ENCODE measurements at places on chromosomes 2 and 18.

GRCh38 chr2:224586127-224586695 lies 1.0 kb upstream of the CUL3 start:
- DNase-seq = peak; percentile 70

DNA sequence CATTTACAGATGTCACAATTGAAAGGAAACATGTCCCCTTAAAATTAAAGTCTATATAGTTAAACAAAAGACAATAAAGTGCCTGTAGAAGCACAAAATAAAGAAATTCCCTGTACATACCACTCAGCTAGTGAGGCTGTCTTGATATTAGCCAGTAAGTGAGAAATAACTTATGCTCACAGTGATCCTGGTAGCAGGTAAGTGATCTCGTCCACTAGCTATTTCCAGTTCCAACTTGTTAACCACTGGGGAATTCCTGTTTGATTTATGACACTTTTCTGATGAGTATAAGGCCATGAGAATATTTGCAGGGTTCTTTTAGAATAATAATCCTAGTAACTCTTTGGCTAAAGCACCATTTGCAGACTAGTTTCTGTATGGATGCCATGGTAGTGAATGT lies 127.9 kb upstream of the PGAP1 start:
- DNase-seq = no peak

- peak; percentile 87 for DNase-seq
Measured at GRCh38 chr2:6866275-6866671, 566 bp upstream of the CMPK2 start.

DNA sequence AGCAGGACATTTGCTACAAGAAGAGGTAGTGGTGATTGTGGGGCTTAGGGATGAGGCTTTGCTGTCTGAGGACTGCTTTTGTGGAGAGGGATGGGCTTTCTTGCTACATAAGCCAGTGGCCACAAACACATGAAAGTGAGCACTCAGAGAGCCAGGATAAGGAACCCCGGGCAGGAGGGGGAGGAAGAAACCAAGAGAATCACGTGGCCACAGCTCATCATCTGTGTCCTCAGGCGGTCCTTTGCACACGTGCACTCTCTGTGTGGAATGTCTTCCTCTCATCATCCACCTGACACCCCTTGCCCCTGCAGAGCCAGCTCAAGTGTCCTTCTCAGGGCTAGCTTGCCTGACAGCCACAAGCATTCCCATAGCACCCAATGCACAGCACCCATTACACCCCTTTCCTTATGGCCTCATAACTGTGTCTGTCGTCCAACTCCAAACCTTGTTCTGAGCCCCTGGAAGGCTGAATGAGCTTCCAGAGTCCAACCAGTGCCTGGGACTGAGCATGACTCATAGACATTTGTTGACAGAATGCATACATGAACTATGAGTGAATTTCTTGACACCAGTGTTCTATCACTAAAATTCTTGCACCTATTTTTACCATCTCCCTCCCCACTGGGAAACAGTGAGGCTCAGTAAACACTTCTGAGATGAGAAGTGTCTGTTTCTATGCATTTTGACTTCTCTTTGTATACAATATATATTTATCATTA lies 398.3 kb downstream of the ALK start:
- no peak for DNase-seq

DNA sequence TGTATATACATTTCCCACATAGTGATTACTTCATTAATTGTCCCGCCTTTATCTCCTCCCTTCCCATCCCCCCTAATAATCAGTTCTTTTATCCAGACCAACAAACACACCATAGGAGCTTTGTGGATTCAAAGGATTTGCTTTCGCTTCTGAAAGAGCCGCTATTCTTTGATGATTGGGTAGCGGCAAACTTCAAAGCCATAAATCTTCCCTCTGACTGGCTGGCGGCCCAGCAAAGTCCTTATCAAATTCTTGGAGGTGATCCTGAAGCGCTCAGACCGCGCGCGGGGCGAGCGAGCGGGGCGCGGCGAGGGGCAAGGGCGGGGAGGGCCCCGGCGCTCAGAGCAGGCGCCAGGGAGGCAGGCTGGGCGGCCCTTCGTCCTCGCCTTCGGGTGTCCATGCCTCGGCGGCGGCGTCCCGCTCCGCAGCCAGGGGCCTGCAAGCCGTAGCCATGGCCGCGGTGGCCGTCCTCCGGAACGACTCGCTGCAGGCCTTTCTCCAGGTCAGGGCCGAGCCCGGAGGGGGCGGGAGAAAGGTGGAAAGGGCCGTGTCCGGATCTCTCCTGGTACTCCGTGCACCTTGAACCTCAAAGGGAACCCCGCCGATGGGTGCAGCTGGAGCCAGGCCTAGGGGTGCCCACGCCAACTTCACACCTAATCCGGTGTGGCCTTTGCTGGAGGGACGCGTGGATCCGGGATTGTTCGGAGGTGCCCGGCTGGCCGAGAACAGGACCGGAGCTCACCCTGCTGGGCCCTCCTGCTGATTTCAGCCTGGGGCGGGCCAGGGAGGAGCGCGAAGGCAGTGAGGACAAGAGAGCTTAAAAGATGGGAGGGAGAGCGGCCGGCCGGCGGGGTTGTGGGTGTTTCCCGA lies at the start of gene SP5:
TSS of gene SP5 (plus strand) at position 276 of the 870 bp plus-strand sequence. CDS start at position 452, 176 bp downstream.
- peak; percentile 69 for DNase-seq

GRCh38 chr18:48687346-48688042 lies 148.7 kb downstream of the CTIF start:
- no peak for DNase-seq

- no peak for DNase-seq
Measured at GRCh38 chr2:134128746-134129145, 125.1 kb upstream of the MGAT5 start.

DNA sequence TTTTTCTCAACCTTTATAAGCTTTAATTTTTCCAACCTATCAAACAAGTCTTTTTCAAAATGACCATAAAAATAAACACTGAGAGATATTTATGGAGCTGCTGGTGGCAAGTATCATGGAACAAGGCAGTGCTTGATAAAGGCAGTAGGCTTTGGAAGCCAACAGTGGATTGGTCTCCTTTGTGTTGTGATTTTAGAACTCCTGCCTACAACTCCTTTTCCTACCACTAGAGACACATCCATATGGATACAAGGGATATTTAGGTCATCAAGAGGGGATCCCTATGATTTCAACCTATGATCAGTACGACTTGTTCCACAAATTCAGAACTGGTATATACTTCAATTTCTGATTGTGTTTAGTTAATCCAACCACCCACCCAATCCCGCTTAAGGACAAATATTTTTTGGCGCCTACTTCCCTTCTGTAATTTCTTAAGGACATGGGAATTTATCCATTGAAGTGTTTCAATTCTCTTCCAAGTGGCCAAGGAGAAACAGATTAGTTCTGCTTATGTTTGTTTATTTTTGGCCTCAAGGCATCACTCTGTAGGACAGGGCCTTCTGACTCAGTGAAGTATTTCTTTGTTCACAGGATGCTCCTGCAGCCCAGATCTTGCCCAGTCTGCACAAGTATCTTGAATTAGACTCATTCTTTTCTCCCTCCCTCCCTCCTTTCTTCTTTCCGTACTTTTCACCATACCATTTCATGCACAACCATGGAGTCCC lies 2119.6 kb upstream of the PIK3C3 start:
- DNase-seq = no peak

DNA sequence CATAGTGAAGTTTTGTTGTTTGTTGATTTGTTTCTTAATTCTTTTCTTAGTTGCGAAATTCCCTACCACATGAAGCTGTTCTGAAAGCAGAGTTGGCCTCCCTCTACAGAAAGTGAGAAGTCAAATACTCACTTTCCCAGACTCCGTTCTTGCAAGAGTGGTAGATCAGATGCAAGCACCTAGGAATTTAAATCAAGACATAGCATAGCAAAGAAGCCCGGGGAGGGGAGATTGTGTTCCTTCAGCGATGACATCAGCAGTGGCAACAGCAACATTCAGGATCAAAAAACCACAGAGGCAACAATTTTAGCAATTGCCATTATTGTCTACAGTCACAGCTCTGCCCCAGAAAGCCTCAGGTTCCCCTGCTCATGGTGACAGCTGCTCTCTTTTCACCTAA lies 580.0 kb downstream of the RNF144A start:
- no peak for DNase-seq

DNA sequence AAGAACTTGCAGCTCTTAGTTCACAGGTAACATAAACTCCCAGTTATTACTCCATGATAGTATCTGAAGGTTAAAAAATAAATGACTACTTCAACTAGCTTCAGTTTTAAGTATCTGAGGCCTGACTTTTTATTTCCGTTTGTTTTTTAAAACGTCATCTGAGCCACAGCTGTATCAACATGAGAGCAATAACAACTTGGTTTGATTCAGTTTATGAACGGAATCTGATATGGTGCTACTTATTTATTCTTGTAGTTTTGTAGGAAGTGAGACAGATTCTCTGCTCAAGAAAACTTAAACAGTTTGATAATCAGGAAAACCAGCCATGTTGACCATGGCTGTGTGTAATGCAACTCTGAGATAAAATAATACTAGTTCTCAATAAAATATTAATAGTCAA lies 34.9 kb downstream of the NAB1 start:
- DNase-seq = no peak

DNA sequence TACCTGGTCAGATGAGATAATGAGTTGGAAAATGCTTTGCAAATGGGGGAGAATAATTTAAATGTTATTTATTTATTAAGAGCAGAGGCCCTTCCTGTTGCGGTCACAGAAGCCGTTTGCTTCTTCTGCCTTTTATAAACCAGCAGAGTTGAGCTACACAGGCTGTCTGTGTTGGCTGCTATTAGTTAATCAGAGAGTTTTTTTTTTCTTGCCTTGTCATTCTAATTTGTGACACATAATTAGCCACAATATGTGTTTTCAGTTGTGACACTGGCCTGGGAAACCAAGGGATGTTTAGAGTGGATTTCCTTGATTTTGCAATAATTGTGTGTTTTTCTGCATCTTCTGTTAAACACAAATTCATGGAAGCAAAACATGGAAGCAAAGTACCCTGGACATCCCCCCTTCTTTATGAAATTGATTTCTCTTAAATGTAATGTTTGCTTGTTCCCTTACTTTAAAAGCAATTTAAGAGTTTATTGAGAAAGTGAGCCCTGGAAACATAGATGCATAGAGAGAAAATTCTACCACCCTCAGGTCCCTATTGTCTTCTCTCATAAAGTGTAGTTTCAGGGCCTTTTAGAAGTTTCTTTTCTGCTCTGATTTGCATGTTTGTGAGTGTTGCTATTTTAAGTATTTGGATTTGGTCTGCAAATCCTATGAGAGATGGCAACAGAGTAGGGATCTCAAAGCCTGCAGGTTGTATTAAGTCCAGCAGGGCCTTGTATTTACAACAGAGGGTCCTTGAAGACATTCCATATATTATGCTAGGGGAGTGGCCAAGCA lies 22.8 kb upstream of the IL37 start:
- DNase-seq = peak; percentile 63

DNA sequence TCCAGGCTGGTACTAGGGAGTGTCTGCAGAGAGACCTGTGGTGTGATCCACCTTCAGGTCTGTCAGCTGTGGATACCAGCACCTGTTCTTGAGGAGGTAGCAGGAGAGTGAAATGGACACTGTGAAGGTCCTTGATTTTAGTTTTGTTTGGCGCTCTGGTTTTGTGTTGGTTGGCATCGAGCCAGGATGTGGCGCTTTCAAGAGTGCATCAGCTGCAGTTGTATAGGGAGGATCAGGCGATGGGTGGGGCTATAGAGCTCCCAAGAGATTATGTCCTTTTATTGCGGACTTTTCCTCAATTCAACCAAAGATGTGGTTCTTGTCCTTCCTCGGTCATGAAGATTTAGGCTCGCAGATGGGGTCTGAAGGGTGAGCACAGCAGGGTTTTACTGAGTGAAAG lies 37.5 kb downstream of the SLC39A10 start:
- no peak for DNase-seq

DNA sequence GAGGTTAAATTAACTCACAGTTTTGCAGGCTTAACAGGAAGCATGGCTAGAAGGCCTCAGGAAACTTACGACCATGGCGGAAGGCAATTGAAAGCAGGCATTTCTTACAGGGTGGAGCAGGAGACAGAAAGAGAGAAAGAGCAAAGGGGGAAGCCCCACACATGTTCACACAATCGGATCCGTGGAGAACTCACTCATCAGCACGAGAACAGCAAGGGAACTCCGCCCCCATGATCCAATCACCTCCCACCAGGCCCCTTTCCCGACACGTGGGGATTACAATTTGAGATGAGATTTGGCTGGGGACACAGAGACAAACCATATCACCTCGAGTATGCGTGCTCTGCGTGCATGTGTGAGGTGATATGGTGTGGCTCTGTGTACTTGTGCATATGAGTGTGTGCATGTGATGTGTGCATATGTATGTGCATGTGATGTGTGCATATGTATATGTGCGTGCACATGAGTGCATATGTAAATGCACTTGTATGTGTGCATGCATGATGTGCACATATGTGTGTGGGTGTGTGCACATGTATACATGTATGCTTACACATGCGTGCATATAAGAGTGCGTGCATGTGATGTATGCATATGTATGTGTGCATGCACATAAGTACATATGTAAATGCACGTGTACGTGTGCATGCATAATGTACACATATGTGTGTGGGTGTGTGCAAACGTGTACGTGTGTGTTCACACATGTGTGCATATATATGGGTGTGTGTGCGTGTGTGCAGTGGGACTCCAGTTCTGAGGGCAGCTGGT lies 108.7 kb upstream of the HDAC4 start:
- no peak for DNase-seq

GRCh38 chr2:75709297-75709696 lies 1.4 kb downstream of the GCFC2 start:
- peak; percentile 36 for DNase-seq

DNA sequence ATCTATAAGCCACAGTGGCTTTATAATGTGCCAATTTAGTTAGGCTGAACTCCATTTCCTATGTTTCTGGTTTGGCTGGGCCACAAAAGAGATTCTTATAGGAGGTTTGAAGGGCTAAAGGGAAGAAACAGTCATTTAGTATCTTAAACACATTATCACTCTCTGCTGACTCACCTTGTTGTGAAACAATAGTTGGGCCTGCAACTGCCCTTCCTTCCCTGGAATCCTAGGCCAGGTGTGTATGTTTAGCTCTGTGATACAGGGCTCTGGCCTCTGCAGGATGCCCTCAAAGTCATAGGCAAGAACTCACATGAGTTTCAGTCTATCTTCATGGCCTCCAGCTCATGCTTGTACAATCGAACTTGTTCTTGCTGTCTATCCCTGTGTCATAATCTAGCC lies 400.0 kb upstream of the CELF4 start:
- no peak for DNase-seq

- peak; percentile 12 for DNase-seq
Measured at GRCh38 chr2:132415915-132416722, 486 bp upstream of the GPR39 start.

DNA sequence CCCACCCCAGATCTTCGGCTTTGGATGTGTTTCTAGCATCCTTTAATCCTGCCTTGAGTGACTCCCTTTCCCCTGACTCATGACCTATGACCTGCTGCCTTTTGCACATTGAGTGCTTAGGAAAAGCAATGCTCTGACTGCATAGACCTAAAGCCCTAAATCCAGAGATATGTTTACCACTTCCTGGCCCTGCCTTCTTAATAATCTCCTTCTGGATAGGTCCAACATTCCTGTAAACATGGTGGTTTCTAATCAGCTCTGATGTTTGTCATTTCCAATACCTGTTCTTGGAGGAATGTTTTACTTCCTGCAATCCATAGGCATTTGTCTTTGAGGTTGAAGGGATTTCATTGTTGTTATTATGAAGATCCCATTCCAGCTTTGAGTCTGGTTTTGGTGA lies 2.3 kb downstream of the SLC3A1 start:
- no peak for DNase-seq

GRCh38 chr2:222594679-222595078 lies 61.2 kb downstream of the FARSB start:
- no peak for DNase-seq

GRCh38 chr2:10185755-10186154 lies 63.2 kb downstream of the RRM2 start:
- DNase-seq = no peak

All from hematopoietic multipotent progenitor cell treated with erythropoietin and hydrocortisone succinate and interleukin-3 and kit ligand, for 6 days (in vitro differentiated cells).